Suppressor macrophage (primary cell): ENCODE measurements at places on chromosomes 2 and 18.

DNA sequence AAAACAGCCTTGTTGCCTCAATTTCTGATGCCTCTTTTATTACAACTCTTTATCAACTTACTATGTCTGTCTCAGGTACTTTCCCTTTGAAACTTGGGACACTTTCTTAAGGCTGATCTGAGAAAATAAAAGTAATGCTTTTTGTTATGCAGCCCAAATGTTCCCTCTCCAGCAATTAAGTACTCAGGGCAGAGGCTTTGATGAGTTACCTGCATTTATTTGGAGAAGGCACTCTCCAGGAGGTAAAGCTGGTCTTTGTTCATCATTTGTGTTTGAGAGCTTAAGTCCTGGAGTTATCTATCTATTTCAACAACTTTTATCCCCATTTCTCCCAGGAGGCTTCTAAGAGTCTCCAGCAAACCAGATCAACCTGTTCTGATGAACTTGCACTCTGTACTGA lies 259.2 kb downstream of the ASXL3 start:
- DNase-seq: no peak

DNA sequence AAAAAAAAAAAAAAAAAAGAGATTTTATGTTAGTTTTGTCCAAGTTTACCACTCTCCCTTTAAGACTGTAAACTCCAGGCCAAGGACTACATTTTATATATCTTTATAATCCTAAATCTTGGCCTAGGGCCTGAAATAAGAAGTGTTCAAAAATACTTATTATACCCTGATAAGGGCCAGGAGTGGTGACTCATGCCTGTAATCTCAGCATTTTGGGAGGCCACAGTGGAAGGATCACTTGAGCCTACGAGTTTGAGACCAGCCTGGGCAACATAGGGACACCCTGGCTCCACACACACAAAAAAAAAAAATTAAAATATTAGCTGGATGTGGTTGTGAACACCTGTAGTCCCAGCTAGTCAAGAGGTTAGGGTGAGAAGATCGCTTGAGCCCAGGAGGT lies 12.7 kb downstream of the TRIP12 start:
- no peak for DNase-seq

- peak; percentile 74 for DNase-seq
These were observed 6.0 kb upstream of the SLC39A10 start for GRCh38 chr2:195651046-195651445.

- peak; percentile 80 for DNase-seq
These were observed 553.3 kb upstream of the TNP1 start for GRCh38 chr2:217413193-217413592.

DNA sequence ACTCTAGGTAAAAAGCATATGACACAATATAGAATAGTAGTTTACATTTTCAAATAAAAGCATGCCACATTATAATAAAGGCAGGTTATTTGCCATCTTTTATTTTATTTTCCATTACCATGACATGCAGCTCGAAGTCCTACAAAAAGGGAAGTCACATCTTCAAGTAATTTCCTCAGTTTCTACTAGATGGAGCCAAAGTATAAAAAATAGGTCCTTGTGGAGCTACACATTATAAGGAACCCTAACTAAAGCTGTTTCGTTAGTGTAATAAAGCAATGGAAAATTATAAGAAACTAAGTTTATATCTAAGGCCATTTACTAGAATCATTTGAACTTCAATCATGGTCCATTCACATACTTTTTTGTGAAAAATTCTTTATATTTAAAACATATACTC lies 674.5 kb downstream of the KCNJ3 start:
- DNase-seq: peak; percentile 64

GRCh38 chr2:220533485-220533884 lies 906.1 kb downstream of the SLC4A3 start:
- no peak for DNase-seq

DNA sequence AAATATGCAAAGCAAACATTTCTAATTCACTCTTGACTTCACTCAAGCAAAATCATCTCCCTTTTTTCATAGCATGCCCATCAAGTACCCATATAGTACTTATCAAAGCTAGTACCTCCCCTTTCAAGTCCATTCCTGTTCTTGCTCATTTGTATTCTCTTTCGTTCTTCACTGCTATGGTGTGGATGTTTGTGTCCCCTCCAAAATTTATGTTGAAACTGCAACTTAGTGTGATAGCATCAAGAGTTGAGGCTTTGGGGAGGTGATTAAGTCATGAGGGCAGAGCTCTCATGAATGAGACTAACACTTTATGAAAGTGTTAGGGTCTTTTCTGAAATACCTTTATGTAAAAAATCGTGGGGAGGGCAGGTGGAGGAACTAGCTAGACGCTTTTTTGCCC lies 52.9 kb downstream of the RNU4ATAC start:
- no peak for DNase-seq

- DNase-seq: no peak
These were observed 20.9 kb downstream of the MARCHF4 start for GRCh38 chr2:216351172-216351925.

DNA sequence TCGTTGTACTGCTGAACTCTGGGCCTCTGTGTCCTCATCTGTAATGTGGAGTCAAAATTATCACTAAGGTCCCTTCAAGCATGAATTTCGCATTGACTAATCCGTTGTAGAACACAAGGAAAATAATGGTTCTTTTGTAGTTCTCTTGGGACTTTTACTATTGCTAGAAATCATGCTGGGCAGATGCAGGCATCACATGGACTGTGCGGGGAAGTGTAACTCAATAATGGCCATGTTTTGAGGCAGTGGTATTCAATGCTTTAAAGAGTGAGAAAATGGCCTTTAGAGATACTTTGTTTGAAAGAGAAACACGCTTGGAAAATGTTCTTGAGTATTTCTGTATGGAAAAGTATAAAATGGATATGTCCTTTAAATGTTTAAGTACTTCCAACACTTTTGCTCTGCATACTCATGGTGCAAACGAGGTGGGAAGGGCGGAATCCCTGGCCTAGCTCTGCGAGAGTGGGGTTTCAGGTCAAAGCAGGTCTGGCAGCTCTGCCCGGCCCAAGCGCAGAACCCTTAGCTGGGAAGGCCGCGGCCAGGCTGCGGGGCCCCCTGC lies 117.3 kb upstream of the MSTN start:
- DNase-seq: no peak

DNA sequence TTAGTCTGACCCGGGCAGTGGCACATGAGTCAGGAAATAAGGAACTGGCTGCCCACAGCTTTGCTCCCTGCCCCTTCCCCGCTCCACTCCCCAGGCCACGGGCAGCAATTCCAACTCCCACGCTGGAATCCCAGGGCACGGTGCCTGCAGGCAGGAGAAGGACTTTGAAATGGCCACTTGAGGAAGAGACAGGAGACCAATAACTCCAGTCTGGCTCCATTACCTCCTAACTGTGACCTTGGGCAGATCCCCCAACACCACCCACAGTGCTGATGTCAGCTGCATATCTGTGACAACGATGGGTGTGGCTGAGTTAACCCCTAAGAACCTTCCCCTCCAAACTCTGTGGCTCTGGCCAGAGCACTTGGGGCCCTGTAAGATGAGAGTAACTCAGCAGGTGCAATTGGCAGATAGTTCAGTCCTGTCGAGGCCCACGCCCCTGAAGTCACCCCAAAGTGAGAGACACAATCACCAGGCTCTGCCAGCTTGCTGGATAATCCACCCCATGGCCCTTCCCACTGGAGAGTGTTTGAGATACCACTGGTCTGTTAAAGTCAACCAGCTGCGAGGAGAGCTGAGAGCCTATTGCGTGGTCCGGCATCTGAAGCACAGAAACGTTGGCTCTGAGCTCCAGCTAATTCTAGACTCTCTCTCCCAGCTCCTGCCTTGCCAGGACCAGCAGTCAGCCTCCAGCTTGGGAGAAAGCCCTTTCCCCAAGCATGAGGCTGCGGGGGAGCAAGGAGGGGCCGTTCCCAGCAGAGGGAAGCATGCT lies 175.2 kb downstream of the TNS1 start:
- peak; percentile 86 for DNase-seq

GRCh38 chr2:191247381-191248057 lies 2.3 kb downstream of the MYO1B start:
- DNase-seq: peak; percentile 40

- DNase-seq: no peak
These were observed 6.8 kb downstream of the B3GNT2 start for GRCh38 chr2:62202729-62203128.

GRCh38 chr2:136247204-136247950 lies 129.4 kb upstream of the CXCR4 start:
- DNase-seq: peak; percentile 79

DNA sequence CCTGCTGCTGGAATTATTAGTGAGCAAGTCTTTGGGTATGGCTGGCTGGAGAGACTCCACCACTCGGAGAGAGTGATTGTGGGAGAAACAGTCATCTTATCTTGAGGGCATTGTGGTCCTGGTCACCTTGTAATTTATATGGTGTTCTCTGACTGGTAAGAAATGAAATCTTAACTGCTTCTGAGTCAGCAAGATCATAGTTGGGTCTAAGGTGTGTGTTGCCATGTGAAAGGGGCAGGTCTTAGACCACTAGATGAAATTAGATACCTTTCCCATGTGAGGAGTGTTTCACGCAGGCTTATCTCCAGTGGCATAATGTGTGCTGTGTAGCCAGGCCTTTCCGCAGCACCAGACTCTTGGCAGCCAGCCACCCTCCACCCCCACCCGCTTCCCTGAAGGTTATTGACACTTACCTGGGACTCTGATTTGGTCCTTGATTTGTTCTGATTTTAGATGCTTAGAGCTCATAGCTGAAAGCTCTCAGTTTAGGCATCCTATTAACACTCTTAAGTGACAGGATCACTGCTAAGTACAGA lies 7.7 kb downstream of the MAPRE3 start:
- no peak for DNase-seq

DNA sequence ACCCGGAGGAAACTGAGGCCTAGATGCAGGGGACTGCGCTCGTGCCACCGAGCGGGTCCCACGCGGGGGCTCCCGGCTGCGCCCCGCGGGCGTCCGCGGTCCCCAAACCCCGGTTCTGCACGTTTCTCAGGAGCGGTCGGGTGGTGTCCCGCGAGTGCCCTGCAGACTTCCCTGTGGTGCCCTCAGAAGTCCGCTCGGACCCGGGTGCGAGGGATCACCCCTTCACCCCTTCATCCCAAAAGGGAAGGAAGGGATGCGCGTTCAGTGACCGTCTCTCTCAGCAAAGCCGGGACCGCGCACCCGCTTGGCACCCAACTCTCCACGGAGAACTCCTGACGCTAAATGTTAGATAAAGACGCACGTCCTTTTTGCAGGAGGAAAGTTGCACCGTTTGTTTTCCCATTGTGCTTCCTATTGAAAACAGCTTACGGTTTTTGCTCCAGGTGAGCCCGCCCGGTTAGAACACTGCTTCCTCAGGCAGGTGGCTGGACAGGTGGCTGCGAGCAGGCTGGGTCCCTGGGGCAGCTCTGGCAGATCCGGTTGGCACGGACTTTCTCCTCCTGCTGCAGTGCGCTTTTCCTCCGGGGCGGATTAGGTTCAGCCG lies 779 bp downstream of the DGKD start:
- DNase-seq: peak; percentile 31

- DNase-seq: no peak
These were observed 20.0 kb downstream of the BUB1 start for GRCh38 chr2:110657724-110658305.

DNA sequence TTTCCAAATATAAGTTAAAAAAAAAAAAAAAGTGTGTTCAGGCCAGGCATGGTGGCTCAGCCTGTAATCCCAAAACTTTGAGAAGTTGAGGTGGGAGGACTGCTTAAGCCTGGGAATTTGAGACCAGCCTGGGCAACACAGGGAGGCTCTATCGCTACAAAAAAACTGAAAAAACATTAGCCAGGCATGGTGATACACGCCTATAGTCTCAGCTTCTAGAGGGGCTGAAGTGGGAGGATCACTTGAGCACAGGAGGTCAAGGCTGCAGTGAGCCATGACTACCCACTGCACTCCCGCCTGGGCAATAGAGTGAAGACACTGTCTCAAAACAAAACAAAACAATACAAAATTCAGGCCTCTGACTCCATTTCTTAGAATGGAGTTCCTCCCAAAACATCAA lies 9.2 kb downstream of the USP37 start:
- DNase-seq: no peak

- DNase-seq: no peak
These were observed 113.0 kb upstream of the CDCA7 start for GRCh38 chr2:173241643-173242042.

GRCh38 chr2:54572262-54572635 lies 116.1 kb downstream of the SPTBN1 start:
- DNase-seq: no peak

GRCh38 chr2:190763901-190764514 lies 115.1 kb downstream of the NAB1 start:
- peak; percentile 11 for DNase-seq

DNA sequence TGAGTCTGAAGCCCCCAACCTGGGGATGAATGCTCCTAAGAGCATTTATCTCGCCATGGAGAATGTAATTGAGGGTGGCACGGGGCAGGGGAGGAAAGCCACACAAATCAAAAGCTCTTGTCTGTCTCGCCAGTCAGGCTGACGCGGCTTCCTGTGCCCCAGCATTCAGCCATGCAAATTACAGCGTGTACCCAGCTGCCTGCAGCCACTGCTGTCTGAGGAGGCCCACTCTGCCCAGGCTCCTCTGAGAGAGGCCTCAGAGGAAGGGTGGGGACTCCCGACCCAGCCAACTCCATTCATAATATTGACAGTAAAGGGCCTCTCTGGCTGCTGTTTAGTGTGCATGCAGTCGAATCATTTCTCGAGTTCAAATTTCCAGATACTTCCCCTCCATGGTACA lies 22.0 kb downstream of the SMAD7 start:
- DNase-seq: peak; percentile 62

DNA sequence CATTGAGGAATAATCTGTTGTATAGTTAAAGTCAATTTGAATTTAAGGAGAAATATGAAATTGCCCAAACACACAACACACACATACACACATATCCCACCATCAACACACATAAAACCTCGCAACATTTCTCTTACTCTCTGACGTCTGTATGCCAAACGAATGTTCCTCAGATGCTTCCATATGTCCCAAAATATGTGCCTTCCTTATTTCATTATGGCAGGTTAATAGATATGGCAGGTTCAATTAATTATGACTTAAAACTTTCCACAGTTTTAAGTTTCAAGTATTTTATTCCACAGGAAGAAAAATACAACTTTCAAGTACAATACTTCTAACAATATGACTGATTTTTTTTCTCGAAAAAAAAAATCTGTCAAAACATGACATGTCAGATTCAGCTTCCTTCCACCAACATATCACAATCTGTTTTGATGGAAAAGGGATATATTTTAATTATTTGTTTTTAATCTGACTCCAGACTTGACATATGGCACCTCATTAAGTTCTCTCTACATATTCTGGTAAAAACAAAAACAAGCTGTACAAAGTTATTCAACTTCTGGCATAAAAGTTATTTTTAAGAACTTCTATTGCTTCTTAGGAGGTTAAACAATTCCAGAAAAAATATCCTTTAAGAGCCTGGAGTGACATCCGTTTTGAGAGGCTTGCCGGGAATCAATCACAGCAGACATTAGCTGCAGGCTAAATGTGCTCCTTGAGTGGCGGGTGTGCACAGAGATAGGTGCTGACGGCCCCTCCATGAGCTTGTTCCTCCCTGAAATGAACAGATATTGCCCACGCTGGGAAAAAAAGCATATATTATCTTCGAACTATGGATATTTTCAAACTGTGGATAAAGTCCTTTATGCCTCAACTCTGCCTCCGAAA lies 812.7 kb downstream of the DCDC2C start:
- no peak for DNase-seq

GRCh38 chr2:8679827-8680731 lies 1.8 kb upstream of the ID2 start:
- DNase-seq: no peak

GRCh38 chr2:68737711-68738110 lies 3.1 kb downstream of the ARHGAP25 start:
- peak; percentile 69 for DNase-seq

- no peak for DNase-seq
These were observed 183.4 kb upstream of the FN1 start for GRCh38 chr2:215619022-215619958.

- no peak for DNase-seq
These were observed 63.3 kb upstream of the ZNF804A start for GRCh38 chr2:184534986-184535385.
